Hippocampal formation (tissue), 2 donors: ENCODE measurements at places on chromosomes 1 and 21.

DNA sequence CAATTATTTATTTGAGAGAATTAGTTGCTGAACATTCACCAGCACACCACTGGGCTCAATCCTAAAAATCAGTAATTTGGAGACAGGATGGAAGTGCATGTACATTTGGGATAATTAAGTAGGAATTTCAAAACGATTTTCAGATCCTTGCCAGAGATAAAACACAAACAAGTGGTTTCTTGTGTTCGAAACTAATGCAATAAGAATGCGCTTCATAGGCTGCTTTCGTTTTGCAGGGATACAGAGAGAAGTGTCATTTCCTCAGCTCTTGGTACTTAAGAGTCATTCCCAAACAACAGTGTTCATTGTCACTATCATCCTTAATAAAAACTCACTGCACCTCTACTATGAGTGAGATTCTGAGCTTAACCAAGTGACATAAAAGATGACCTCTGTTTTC lies 20.6 kb upstream of the USP24 start:
- DNase-seq, result no peak

GRCh38 chr1:50369830-50370229 lies 53.4 kb downstream of the DMRTA2 start:
- DNase-seq, result no peak

GRCh38 chr1:19651141-19651737 lies 7.1 kb downstream of the NBL1 start:
- DNase-seq, result no peak

DNA sequence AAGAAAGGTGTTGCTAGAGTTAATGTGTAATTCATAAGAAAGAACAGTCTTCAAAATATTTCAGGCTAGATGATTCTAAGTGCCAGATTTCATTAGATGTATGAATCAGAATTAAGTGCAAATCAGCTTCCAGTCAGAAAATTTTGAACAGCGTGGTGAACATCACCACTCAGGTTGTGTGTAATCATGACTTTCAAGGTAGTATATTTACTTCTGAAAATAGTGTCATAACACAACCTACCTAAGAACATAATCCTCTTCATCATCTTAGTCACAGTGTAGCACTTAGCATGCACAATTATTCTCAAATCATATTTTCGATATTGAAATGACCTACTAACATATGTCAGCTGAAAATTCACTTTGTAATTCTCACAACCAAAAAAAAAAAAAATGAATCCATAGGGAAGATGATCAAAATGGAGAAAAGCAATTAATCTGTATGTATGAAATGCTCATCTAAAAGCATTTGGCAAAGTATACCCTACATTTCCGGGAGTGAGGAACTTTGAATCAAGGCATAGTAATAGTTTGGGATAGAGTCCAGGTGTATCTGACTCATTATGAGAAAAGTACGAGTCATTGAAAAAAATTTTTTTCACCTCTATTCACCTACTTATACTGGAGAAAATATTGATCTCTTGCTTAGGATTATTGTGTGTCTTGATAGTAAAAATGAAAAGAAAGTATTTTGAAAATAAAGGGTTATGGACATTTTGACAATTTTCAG lies 221.8 kb upstream of the CHRM3 start:
- no peak for DNase-seq

DNA sequence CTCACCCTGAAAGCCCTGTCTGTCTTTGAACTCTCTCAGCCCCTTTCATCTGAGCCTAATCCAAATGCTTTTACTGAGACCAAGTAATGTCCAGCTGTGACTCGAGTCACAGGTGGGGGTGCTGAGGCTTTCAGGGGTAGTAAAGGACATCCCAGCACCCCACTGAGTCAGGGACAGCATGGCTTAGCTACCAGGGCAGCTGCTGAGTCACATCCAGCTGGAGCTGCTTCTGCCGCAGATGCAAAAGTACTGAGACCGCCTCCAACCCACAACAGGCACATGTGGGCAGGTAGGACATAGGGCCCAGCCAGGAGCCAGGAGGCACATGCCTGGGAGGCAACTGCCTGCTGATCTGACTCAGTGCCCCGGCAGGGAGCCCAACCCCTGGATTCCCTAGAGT lies 6.7 kb upstream of the VSIG8 start:
- no peak for DNase-seq

GRCh38 chr21:45724994-45725843 lies 81.7 kb downstream of the PCBP3 start:
- no peak for DNase-seq

GRCh38 chr21:42468491-42469131 lies 27.4 kb downstream of the RSPH1 start:
- DNase-seq, result no peak

- no peak for DNase-seq
These were observed 154.0 kb downstream of the RWDD3 start for GRCh38 chr1:95388031-95388430.

- no peak for DNase-seq
These were observed 88.8 kb upstream of the TTC34 start for GRCh38 chr1:2890221-2890850.

DNA sequence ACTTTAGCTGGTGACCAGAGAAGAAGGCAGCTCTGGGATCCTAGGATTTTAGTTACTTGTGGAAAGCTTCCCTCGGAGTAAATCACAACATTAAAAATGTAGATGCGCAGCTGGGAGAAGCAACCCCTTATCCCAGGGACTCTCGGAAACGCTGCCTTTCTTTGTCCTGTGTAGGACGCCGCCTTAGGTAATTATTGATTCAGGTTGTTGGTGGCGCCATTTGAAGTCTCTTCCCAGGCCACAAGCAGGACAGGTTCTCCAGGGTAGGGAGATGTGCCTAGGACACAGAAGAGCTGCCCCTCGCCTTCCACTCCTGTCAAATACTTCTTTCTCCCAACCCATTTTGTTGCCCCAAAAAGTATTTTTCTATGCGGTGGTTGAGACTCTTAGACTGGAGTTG lies 10.3 kb downstream of the SLC37A1 start:
- no peak for DNase-seq

DNA sequence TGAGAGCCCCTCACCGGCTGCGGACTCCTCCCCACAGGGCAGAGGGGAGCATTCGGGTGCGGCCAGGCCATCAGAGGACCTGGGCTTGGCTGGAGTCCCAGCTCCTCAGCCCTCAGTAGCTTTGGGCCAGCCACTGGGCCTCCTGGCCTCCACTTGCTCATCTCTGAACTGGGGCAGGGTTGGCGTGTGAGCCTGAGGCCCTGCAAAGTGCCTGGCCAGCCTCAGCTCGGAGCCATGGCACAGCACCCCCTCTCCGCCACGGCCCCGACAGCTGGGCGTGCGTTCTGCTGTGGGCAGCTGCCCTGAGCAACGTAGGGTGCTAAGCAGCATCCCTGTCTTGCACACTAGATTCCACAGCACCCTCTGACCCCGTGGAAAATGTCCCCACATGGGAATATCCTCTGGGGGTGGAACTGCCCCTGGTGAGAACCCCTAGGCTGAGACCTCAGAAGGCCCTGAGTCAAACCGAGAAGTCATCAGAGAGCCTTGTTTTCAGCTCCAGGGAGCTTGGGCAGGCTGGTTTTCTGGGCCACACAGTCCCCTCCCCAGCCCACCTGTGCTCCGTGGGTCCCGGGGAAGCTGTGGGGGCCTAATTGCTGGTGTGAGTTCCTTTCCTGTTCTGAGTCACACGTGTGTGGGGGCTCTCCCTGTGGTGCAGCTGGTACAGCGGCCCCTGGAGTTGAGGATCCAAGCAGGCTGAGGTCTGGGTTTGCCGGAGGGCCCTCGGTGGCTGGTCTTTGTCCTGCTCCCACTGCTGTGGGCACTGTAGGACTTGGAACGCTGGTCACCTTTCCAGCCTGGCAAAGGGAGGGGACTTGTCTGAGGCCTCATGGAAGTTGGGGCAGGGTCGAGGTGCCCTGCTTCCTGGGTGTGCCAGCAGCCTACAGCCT lies 24.5 kb downstream of the TP73 start:
- DNase-seq, result no peak

DNA sequence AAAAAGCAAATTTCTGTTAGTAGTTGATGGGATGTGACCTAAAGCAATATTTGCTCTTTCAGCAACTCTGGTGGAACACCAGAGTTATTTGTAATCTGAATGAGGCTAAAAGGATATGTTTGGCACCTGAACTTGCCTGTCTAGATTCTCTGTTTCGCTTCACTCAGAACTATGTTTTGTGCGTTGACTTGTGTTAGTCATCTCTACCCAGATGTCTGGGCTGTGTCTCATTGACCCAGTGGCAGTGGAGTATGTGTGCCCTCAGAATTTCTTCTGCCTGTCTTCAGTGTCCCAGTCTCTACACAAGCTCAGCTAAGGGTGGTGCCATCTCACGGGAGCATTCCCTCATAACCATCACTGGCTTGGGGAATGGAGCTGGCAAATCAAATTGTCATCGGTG lies 13.9 kb downstream of the KCNK1 start:
- no peak for DNase-seq

DNA sequence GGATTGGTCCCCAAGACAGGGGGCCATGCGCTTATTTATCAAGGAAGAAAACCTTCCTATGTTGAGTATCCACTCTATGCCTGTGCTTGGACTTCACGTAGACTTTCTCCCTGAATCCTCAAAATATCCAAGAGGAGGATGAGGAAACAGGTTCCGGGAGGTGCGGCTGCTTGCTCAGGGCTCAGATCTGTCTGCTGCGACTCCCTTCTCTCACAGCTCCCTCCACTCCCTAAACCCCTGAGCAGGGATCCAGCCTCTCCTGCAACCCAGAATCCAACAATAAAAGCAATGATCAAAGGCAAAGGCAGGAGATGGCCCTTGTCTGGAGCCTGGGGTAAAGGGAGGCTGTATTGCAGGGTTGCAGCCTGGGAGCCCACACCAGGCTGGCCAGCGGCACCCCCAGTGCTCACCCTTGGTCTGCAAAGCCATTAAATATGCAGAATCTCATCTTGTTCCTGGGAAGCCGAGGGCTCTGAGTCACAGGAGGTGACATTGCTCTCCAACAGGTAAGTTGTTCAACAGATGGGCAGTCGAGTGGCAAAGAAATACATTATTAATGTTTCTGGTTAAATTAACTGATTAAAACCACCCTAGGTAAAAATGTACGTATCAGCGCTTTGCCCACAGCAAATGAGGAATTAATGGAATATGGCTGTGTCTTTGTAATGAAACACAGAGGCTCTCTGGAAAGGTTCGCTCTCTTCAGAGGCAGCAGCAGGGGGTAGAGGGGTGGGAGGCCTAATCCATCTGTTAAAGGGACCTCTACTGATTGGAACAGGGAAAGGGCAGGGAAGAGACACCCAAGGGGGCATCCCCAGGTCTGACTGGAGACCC lies 111.5 kb downstream of the GRIK3 start:
- no peak for DNase-seq

- DNase-seq, result no peak
These were observed 114.8 kb upstream of the PAXBP1 start for GRCh38 chr21:32886339-32886738.

GRCh38 chr1:61441723-61442262 lies 283.1 kb downstream of the TM2D1 start:
- no peak for DNase-seq

- DNase-seq, result peak; percentile 61
These were observed at the start of gene SLC45A3 for GRCh38 chr1:205680073-205680851. TSS of gene SLC45A3 (minus strand) at chr1:205680509. CDS start at chr1:205664656, 15,853 bp downstream.

- DNase-seq, result no peak
These were observed 430.9 kb downstream of the HLX start for GRCh38 chr1:221310180-221310579.

DNA sequence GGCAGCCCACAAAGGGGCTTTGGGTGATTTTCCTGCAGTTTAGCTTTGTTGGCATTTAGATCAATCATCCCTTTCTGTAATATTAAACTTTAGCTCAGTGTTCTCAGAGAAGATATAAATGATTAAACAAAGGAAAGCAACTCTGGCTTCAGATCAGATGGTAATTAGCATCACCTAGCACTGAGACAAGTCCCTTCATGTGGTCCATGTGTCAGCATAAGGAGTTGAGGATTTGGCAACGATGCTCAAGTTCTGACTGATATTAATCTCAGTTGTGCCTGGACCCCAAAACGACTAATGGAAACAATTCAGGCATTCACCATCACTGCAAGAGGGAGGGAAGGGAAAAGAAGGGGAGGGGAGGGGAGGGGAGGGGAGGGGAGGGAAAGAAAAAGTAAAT lies 60.4 kb downstream of the SEC16B start:
- no peak for DNase-seq

GRCh38 chr1:18581420-18581880 lies 49.2 kb upstream of the PAX7 start:
- no peak for DNase-seq

DNA sequence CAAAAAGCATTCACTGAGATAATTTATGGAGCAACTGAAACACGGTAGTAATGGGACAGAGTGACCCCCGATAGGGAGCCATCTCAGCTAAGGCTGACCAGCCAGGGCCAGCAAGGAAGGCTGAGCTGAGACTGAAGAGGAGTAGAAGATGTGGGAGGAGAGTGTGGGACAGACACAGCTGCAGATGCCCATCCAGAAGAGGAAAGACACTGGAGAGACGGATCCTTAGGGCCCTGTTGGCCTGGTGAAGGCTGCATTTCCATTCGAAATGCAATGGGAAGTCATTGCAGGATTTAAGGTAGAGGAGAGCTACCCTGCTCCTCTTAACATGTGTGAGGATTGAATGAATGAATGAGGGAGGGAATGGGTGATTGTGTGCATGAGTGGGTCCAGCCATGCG lies 44.0 kb upstream of the LRP8 start:
- no peak for DNase-seq

DNA sequence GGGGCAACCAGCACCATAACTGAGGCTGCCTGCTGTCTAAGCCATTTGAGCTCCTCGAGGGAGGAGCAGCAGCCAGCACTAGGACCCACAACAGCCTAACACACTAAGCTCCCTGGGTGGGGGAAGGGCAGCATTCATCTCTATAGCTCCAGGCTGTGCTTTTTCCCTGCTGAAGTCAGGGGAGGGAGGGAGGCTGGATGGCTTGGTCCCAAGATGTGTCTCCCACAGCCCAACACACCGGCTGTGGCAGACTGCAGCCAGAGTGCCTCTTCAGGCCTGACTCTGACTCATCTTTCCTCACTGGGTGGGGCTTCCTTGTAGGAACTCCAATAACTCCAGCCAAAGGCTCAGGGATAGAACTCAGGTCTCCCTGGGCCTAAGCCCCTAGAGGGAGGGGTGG lies 296.3 kb downstream of the PRDM2 start:
- DNase-seq, result no peak

DNA sequence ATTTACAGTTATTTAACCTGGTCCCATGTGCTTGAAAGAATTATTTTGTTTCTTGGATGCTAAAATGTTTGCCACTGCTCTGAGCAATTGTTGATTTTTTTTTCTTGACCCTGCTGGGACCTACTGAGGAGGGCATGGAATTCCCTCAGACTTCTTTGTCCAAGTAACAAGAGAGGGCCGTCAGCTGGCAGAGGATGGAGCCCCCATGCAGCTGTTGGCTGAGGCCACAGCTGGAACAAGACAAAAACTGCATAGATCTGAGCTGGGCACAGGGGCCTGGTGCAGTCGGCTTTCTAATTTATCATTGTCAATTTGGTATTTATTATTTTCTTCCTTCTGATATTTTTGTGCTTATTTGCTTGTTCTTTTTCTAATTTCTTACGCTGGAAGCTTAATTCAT lies 39.6 kb upstream of the ABCG1 start:
- DNase-seq, result no peak

- DNase-seq, result no peak
These were observed 63.9 kb upstream of the EFHD2 start for GRCh38 chr1:15345705-15346345.

- no peak for DNase-seq
These were observed at the start of gene KDF1 for GRCh38 chr1:26959722-26960624. TSS of gene KDF1 (minus strand) at chr1:26960468. CDS start at chr1:26952380, 8,088 bp downstream.

- DNase-seq, result no peak
These were observed 137.8 kb upstream of the KRTAP19-8 start for GRCh38 chr21:31176080-31176551.
